ENCODE measurements at places on chromosomes 13 and 19.

DNA sequence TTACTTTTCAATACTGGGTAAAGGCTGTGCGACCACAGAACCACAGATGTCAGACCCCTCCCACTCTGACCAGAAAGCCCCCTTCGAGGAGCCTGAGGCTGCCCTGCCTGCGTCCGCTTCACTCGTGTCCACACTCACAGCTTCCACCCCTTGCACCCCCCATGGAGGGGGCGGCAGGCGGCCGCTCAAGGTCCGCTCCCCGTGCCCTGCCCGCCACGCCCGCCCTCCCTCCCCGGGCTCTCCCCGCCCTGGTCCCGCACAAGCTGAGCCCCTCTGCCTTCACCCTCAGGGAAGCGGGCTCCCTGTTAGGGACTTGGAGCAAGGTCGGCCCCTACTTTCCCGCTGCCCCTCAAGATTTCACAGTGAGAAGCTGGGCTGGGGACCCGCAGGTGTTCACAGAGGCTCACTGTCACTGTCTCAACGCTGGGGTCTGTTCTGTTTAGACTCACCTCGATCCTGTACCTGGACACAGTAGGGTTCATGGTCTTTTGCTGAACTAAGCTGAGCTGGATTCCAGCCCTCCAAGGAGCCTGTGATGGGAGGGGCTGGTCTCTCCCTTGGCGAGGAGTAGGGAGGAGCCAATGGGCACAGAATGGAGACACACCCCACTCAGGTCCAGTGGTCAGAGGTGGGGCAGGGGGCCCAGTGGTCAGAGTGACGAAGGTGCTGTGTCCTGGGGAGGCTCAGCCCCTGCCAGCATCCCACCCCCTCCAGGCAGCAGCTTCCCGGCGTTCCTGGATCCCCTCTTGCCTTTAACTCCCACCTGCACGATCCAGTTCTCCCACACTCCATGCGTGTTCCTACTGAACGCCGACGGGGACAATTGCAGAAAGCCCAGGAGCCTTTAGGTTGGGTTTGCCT lies 69.5 kb downstream of the SPACA7 start:
- no peak for DNase-seq

- DNase-seq: no peak
Observed at GRCh38 chr19:31913103-31913661, 432.2 kb upstream of the ZNF507 start.

DNA sequence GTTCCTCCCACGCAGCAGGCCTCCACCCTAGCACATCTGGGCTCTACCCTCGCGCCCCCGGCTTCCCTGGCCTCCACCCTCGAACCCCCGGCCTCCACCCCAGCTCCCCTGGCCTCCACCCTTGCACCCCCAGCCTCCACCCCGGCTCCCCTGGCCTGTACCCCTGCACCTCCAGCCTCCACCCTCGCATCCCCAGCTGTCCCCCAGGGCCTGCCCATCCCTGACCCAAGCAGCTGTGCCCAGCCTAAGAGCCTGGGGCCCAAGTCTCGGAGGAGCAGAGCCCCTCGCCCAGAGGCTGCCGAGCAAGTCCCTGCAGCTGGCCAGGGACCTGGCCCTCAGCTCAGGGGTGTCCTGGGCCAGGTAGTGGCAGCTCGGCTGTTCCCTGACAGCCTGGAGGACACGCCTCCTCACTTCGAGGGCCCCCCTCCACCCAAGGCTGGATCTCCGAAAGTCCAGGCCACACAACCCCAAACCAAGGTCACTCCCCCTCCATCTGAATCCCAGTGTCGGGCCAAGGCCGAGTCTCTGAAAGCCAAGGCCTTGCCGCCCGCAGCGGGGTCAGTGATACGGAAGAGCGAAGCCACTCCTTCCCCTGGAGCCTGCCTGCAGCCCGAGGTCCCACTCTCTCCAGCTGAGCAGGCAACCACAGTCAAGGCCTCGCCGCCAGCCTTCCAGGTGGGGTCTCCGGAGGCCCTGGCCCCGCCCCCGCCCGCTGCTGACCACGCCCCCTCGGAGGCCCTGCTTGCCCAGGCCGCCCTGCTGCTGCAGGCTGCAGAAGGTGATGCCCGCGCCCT lies 7.9 kb upstream of the ARHGAP33 start:
- DNase-seq: no peak

GRCh38 chr13:90238413-90238812 lies 1109.1 kb upstream of the MIR17HG start:
- DNase-seq: no peak

- no peak for DNase-seq
Observed at GRCh38 chr13:38399535-38399934, 49.9 kb downstream of the UFM1 start.

- no peak for DNase-seq
Observed at GRCh38 chr19:41995959-41996797, 2.1 kb upstream of the ATP1A3 start.

GRCh38 chr19:4609878-4610511 lies 29.3 kb upstream of the TNFAIP8L1 start:
- no peak for DNase-seq

DNA sequence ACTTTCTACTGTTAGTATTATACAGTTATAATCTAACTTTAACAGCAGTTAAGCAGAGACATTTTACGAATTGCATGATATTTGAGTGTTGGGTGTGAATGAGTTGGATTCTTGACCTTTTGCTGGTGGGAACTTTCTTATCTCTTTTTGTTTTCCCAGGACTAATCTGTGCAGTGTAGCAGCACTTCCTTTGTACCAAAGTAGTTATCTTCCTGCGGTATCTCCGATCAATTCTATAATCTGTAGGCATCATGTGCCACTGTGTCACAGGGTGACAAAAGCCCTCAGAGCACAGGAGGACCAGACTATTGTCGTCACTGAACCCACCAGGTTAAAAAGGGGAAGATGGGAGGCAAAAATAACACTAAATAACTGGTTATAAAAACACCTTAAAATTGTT lies 823.5 kb downstream of the GPC5 start:
- no peak for DNase-seq

DNA sequence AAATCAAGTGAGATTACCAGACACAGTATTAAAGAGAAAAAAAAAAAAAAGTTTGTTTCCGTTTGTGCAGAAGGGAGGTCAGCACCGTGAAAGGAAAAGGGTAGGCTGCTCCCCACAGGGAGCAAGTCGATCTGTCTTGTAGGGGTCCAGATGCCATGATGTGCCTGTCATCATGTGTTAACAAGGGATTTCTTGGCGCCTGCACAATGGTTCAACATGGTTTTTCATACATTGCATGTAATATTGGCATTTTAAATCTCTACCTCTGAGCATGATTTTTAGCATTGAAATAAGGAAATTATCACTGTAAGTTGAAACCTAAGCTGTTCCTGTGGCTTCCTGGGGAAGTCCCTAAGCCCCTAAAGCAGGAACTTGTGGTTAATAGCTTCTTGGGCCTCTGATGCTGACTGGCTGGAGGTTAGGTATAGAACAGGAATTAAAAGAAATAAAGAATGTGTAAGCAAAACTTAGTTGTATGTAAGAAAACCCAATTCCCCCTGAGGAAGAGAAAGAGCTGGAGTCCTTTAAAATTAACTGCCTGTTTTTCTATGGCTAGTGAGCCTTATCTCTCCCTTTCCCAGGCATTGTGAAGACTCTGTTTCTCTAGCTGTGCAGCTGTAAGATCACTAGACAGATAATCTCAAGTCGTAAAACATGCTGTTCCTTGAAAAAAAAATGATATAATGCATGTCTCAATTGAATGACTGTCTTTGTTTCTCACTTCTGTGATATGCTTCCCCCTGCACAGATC lies 7.4 kb upstream of the FCGBP start:
- peak; percentile 65 for DNase-seq

DNA sequence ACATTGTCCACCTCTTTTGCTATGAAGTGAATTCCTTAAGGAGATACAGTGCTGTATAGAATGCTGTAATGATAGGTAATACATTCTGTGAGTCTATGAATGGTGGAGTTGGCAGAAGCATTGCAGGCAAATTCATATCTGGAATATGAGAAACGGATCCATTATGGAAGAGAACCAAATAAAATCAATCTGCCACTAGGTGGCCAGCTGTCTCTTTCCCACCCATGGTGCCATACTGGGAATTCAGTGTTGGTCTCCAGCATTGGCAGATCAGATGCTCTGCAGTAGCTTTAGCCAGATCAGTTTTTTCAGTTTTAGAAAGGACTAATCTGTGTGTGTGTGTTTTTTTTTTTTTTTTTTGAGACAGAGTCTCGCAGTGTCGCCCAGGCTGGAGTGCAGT lies 27.6 kb downstream of the DNAJC3 start:
- DNase-seq: no peak

DNA sequence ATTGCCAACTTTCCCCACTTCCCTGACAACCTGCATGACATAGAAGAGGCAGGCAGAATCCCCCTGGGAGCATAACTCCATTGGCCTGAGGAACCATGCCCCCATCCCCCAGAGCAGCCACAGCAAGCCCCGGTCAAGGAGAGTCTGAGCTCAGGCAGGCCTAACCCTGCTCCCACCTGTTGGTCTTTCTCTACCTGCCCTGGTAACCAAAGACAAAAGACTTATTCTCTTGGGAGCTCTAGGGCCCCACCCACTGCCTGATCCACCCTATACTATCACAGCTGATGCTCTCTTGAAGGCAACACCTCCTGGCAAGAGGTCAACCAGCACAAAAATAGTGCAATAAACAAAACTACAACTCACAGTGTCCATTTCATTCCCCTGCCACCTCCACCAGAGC lies 59.3 kb downstream of the TNFSF13B start:
- DNase-seq: no peak

GRCh38 chr13:29508876-29509252 lies 86.6 kb downstream of the SLC7A1 start:
- DNase-seq: no peak

Measured in stimulated activated CD4-positive, alpha-beta T cell treated with anti-CD3 and anti-CD28 coated beads, Interleukin-4, amount 100 ng/mL, for 4 hours (primary cell).